ENCODE measurements at places on chromosomes 12 and 14.

DNA sequence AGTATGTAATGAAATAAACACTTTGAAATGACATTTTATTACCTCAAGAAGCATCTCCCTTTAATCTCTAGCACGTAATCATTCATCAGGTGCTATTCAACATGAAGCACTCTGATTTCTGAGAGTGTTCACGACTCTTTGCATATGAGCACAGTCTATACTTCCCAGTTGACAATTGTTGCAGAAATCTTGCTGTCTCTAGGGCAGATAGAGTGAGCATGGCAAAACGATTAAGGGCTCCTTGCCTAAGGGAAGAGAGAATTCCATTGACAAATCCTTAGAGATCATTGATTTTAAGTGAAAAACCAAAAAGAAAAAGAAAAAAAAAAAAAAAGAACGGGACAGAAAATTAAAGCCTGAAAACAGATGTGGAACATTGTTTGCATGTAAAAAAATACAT, 107.6 kb downstream of the C12orf50 start:
- DNase-seq: no peak

DNA sequence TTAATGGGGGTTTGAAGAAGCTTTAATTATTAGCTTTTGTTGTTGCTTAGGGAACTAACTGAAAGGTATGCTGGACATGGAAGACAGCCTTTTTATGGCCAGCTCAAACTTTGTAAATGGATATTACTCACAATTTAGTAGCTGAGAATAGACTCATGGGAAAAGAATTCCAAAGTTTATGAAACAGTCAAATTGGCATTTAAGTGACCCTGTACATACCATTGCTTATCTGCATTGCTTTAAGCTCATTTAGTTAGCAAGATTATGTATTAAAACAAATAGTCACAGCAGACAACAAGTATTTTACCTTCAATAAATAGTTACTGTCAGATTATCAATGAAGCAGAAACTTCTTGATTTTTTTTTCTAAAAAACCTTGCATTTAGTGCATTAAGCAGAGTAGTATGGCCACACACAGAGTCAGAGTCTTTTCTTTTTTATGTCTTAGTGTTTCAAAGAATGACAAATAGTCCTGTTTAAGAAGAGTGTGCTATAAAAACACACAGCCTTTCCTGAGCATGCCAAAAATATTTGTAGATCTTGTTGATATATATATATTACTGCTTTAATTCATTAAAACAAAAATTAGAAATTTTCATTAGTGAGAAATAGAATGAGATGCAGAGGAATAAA, 102.2 kb downstream of the TTC6 start:
- no peak for DNase-seq

DNA sequence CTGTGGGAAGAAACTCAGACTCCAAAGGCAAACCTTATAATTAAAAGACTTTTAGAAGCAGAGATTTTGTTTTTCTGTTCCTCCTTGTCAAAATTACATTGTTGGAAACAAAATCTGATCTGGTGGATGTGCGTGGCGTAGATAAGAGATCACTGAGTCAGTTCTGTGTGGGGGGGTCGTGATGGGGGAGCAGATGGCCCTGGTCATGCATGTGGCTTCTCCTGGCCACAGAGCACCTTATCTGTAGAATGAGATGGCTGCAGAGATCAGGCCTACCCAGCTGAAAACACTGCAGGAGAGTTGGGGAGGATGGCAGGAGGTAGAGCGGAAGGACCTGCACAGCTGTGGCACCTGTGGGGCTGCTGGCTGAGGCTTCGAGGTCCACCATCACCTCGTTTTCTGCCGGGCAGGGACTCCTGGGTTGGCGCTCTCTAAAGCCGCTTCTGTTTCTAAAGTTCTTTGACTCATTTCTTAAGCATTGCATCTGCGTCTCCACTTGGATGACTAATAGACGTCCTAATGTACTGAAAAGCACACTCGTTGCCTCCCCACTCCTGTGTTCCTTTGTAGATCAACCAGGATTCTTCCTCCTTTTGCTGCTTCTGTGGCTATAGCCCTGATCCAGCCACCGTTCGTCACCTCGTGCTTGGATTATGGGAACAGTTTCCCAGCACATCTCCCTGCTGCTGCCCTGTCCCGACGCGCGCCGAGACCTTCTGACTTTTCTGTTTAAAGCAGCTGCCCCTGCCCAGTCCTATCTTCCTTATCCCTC, 93.4 kb downstream of the TSPAN9 start:
- DNase-seq: no peak

GRCh38 chr14:70771781-70772212, 37.5 kb downstream of the MAP3K9 start:
- DNase-seq: no peak

DNA sequence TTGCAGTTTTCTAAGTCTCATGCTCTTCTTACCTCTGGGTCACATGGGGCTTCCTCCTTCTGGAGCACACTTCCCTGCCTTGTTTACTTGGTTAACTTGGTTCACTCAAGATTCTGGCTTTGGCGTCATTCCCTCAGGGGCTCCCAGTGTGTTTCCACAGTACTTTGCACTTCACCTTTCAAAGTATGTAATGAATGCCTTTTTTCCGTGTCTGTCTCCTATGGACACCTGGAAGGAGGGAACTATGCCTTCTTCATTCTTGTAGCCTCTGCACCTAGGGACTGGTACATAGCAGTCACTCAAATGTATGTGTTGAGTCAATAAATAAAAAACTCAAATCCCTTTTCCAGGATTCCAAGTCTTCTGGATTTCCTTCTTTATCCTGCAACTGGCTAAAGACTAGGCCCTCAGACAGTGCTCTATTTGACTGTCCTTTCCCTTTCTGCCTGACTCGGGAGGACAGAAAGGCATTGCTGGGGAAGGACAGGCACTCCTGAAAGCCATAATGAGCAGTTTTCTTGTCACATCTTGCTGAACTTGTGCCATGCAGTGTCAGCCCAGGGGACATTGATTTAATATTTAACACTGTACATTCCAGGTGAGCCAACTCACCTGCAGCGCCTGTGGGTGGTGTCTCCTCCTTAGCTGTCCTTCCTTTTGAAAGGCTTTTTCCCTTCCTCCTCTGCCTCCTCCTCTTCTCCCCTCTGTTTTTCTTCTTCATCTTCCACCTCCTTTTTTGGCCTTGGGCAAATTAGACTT, 12.8 kb downstream of the MYRFL start:
- no peak for DNase-seq

- no peak for DNase-seq
Observed at GRCh38 chr14:92323011-92323915, at the start of gene SLC24A4. Gene SLC24A4 (plus strand): TSS chr14:92323165. CDS start chr14:92323831, 666 bp downstream.

- DNase-seq: peak; percentile 34
Observed at GRCh38 chr14:24281636-24282035, 10.2 kb upstream of the RABGGTA start.

DNA sequence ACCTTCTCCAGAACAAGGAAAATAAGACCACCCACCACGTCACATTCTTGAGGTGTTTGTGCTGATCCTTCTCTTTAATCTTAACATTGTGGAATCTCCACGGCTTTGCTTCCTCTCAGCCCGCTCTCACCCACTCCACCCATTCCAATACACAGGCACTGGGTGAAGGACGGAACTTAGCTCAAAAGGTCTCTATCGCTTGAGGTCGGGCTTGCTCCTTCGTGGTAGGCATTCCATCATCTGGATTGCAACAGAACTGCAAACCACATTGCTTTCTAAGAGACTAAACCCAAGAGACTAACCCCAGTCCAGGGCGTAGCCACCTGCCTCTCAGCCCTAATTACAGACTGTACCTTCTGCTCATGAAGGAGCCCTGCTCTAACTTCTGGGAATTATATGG, 24.0 kb upstream of the MDM2 start:
- peak; percentile 93 for DNase-seq

GRCh38 chr12:32047357-32048212, 59.1 kb upstream of the BICD1 start:
- DNase-seq: no peak

DNA sequence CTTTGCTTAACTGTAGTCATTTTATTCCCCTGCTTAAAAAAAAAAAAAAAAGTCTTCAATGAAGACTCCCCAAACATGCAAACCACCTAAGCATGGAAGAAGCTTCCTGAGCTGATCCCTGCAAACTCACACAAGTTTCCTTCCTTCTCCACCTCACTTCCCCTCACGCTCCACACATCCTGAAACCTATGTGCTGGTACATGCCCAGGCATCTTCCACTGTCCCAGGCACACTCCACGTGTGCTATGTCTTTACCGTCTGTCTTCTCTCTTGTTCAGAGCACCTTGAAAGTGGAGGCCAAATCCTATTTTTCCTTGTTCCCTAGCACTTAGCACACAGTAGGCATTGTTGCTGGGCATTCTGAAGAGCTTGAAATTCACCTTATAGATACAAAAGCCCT, 13.4 kb downstream of the LRIG3 start:
- DNase-seq: no peak

DNA sequence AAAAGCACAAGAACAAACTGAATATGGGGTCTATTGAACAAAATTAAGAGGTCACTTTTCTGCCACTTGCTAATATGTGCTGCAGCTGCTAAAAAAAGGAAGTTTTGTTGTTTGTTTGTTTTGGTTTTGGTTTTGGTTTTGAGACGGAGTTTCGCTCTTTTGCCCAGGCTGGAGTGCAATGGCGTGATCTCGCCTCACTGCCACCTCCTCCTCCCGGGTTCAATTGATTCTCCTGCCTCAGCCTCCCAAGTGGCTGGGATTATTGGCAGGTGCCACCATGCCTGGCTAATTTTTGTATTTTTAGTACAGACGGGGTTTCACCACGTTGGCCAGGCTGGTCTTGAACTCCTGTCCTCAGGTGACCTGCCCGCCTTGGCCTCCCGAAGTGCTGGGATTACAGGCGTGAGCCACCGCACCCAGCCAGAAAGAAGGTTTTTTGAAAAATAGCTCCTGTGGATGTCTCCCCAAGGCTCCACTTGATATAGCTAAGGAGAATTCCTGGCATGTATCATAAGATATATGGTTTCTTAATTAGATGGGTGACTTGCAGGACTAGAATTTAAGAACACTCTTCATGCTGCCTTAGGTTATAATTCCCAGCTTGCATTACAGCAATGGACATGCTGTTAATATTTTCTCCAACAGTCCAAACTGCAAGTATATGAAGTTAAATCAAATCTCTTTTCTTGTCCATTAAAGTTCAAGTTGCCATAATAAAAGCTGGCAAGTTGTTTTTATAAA, 237.6 kb upstream of the AMIGO2 start:
- DNase-seq: peak; percentile 0

DNA sequence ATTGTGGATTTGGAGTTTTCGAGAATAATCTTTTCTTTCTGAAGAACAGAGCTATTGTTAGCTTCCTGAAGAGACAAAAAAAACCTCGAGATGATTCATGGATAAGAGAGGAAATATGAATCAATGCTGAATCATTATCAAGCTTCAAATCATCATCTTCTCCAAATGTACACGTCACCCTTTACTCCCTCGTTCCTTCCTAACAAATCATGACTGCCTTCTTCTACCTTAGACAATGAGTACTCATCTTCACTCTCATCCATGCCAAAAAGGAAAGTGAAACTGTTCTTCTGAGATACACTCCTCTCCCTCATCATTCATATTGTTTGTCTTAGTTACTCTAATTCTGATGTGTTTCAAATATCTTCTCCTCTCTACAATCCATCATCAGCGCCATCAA, 1115.8 kb upstream of the ATXN7L3B start:
- DNase-seq: no peak

DNA sequence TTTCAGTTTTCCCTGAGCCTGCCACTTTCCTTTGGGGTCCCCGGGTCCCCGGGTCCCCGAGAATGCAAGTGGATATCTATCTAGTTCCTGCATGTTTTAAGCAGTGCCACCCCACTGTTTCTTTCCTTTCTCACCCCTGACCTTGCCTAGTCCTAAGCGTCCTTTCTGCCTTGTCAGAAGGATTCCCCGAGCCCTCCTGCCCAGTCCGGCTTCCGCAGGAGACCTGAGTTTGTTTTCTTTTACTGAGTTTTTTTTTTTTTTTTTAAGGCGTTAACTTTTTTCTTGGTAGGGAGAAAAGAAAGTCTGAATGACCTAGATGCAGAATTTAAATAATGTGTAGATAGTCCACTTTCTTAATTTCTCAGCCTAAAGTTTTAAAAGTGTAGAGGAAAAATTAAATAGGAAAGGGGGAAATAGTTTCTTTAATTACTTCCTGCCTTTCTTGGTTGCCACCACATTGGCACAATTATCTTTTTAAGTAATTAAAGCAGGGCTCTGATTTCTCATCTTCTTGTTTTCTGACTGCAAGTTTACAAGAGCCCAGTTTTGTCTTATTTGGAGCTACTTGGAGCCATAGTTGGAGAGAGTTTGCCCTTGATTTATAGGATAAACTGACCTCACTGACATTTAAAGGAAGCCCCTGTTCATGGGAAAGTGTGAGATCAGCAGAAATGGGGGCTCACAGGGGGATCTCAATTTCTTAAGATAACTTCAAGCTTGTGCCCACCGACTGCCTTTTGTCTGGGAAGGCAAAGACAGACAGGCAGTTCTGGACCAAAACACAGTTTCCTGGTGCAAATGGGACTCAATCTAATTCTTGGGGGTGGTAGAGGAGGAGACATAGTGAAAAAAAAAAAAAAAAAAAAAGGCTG, 2.9 kb downstream of the PAX9 start:
- DNase-seq: no peak

DNA sequence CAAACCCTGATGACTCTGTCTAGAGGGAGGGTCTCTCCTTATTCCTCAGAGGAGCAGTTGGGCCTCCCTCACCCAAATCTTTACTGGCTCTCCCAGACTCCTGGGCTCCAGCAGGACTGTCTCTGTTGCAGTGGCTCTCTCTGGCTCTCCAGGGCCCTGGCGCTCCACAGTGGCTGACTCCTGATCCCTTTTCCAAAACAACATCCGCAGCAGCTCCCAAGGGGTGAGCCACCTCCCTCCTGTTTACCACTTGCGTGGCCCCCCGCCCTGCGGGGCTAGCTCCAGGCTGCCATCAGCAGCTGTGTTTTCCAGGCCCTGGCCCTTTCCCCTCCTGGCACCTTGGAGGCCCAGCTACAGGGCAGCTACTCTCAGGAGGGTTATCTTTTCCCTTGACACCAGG, 123.5 kb downstream of the CALM1 start:
- DNase-seq: no peak

GRCh38 chr12:1594261-1595025, at the start of gene FBXL14:
Gene FBXL14 (minus strand): TSS chr12:1594581. CDS start chr12:1594066, 515 bp downstream.
- peak; percentile 77 for DNase-seq

GRCh38 chr12:128265566-128265965, 1.4 kb upstream of the TMEM132C start:
- DNase-seq: no peak
